ENCODE measurements at places on chromosomes 1 and 21.

DNA sequence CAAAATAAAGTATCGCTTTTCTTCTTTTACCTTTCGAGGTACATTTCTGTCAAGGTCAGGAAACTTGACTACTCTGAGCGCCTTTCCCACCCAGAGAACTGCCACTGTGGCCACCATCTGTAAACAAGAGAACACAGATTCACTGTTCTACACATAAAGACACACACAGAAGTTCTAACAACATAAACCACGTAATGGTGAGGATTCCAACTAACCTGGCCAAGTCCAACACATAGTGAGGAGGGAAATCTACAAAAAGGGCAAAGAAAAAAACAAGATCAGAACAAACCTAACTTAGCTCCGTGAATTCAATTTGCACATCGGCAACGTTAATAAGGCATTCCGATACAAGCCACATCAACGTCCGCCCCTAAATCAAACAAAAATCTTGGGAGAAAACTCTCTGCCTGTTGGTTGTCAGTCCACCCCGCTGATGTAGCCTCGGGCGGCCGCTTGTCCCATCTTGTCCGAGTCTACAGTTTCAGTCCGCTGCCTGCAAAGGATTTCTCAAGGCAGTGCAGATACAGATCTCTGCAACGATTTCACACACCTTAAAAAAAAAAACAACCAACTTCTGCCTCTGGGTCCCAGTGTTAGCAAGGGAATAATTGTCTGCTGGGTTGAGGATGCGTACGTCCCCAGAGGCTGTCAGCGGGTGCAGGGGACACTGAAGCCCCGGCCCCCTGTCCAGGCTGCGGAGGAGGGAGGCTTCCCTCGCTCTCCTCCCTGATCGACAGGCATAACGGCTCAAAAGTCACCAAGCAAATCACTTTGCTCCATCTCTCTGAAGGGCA, 1.0 kb downstream of the SLC35D1 start:
- H3K27me3 ChIP-seq = no peaks in the 10 kb centered on the region
- H3K4me3 ChIP-seq = peak overlapping the region; percentile 83
- H3K27ac ChIP-seq = peak overlapping the region; percentile 49
- DNase-seq = peak; percentile 41

GRCh38 chr21:28543975-28544374, 448.7 kb downstream of the LTN1 start:
- H3K36me3 ChIP-seq = no peaks in the 10 kb centered on the region
- H3K27me3 ChIP-seq = no peaks in the 10 kb centered on the region
- no peaks in the 10 kb centered on the region for H3K4me1 ChIP-seq
- no peak for DNase-seq
- H3K27ac ChIP-seq = no peak overlapping the region

DNA sequence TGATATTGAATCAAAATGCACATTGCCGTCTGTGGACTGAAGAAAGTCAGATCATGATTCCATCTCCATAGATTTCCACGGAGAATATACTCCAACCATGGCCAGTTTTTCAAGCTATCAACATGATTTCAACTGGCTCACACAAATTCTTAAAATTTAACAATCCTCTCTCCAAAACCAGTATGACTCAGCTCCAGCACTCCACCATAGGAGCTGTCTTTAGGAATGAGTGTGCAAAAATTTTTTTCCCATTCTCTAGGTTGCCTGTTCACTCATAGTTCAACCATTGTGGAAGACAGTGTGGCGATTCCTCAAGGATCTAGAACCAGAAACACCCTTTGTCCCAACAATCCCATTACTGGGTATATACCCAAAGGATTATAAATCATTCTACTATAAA, 40.8 kb downstream of the RGL1 start:
- H3K36me3 ChIP-seq = no peaks in the 10 kb centered on the region
- H3K4me1 ChIP-seq = peaks cover 28% of the 10 kb centered on the region
- DNase-seq = no peak
- no peak overlapping the region for H3K27ac ChIP-seq
- H3K27me3 ChIP-seq = no peaks in the 10 kb centered on the region

DNA sequence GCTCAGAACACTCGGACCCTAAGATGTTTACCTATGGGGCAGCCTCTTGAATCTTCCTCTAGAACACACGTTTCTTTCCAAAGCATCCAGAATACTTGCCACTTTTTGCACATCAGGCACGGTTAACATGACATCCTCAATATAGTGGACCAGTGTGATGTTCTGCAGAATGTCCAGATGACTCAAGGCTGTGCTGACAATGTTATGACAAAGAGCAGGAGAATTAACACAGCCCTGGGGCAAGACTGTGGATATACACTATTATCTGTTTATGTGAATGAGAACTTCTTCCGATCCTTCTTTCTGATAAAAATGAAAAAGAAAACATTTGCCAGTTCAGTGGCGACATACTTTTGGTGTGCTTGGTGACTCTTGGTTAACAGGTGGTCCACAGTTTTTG, 154.3 kb downstream of the PDE4B start:
- DNase-seq = no peak
- H3K4me1 ChIP-seq = no peaks in the 10 kb centered on the region

DNA sequence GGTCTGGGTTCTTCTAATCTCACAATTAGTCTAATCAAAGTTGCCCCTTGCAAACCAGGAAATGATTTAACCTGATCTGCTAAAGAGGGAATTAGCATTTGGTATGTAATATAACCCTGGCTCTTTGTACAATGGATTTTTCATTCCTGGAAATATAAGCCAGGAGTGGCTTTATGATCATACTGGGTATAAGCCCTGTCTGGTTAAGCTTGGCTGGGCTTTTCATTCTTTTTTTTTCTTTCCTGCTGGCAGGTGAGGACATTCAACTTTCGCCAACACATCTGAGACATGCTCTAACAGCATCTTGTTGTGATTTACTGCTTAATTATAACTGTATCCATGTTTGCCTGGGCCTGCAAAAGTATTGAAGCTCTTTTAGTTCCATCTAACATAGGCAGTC, 20.4 kb upstream of the SDE2 start:
- no peaks in the 10 kb centered on the region for H3K4me1 ChIP-seq
- no peaks in the 10 kb centered on the region for H3K36me3 ChIP-seq
- H3K27ac ChIP-seq = no peak overlapping the region
- no peaks in the 10 kb centered on the region for H3K27me3 ChIP-seq

- H3K27me3 ChIP-seq = no peaks in the 10 kb centered on the region
- H3K27ac ChIP-seq = no peak overlapping the region
- peaks cover 4% of the 10 kb centered on the region for H3K36me3 ChIP-seq
- DNase-seq = peak; percentile 8
- H3K4me3 ChIP-seq = no peak overlapping the region
Observed at GRCh38 chr1:214377485-214377884, 96.5 kb downstream of the SMYD2 start.

DNA sequence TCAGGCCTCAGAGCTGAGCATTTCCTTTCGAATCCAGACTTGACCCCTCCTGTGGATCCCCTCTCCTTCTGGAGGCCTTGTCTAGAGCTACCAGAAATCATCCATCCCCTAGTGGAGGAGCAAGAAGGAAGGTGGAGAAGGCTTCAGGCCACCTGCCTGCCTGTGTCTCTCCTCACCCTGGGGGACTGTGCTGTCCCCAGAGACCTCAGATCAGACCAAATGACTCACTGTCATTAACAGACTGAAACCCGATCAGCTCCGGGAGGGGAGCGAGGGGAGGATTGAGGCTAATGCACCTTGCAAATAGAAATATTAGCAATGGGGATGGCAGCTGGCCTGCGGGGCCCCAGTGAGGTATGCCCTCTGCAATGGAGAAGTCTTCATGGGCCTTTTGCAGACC, 2.1 kb downstream of the MYBPH start:
- peak; percentile 9 for DNase-seq
- no peaks in the 10 kb centered on the region for H3K27me3 ChIP-seq
- peaks cover 4% of the 10 kb centered on the region for H3K4me1 ChIP-seq
- H3K27ac ChIP-seq = no peak overlapping the region
- no peaks in the 10 kb centered on the region for H3K36me3 ChIP-seq
- no peak overlapping the region for H3K4me3 ChIP-seq

DNA sequence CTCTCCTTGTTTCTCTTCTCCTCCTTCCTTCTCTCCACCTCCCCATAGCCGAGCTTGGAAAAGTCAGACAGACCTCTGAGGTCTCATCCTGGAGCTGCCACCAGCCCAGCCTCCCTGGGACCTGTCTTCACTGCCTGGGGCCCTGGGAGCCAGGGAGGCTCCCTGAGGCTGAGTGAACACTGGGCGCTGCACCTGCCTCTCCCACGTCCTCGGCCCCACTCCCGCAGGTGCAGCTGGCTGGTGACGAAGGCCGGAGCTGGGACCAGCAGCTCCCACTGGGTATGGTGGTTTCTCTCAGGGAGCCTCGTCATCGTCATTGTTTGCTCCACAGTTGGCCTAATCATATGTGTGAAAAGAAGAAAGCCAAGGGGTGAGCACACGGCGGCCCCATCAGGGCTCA, 5.3 kb downstream of the TNFRSF14 start:
- H3K36me3 ChIP-seq = no peaks in the 10 kb centered on the region
- H3K27me3 ChIP-seq = no peaks in the 10 kb centered on the region
- H3K27ac ChIP-seq = no peak overlapping the region
- DNase-seq = no peak
- H3K4me3 ChIP-seq = no peak overlapping the region

GRCh38 chr1:163308811-163309210, 12.9 kb upstream of the NUF2 start:
- no peak for DNase-seq
- no peaks in the 10 kb centered on the region for H3K4me1 ChIP-seq
- no peaks in the 10 kb centered on the region for H3K36me3 ChIP-seq

DNA sequence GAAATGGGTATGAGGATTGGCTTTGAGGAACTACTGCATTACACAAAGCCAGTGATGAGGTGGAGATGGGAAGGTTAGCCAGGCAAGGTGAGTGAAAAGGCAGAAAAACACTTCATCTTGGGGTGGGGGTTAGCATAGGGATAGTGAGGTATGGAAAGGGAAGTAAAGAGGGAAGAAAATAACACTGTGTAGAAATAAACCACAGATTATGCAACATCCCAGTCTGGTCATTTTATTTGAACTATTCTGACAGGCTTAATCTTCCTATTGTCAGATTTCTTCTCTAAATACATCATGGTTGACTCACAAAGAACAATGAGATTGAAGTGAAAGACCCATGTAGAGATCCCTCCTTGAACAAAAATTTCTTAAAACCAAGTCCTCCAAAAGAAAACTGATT, 640.2 kb downstream of the PTPRC start:
- DNase-seq = no peak
- no peaks in the 10 kb centered on the region for H3K4me1 ChIP-seq
- no peak overlapping the region for H3K27ac ChIP-seq
- H3K4me3 ChIP-seq = no peak overlapping the region

DNA sequence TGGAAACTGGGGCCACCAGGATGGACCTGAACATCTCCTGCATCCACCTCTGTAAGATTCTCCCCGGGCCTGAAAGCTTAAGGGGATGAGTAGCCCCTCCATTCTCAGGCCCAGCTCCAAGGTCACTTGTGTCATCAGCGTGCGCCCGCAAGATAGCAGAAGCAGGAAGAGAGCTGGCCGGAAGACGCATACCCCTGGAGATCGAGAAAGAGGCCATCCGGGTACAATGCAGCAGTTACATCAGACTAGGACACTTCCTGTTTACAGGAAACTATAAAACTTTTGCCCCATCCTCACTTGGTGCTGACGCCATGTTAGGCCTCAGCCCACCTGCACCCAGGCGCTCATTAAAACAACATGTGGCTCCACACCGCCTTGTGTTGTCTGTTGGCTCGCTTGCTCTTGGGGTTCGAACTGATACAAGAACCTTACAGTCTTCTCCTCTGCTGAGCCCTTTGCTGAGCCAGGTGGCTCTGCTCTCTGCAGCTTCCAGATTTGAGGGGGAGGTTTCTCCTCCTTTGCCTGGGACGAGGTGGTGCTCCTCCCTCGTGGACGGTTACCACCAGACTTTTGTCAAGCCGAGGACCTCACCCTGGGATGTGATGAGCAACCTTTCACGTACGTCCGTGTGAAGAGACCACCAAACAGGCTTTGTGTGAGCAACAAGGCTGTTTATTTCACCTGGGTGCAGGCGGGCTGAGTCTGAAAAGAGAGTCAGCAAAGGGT, 277.5 kb upstream of the C1orf174 start:
- DNase-seq = no peak
- no peak overlapping the region for H3K27ac ChIP-seq
- no peaks in the 10 kb centered on the region for H3K36me3 ChIP-seq
- no peaks in the 10 kb centered on the region for H3K4me1 ChIP-seq
- H3K4me3 ChIP-seq = no peak overlapping the region

GRCh38 chr1:54950006-54950368, 30.4 kb upstream of the TMEM61 start:
- H3K27ac ChIP-seq = no peak overlapping the region
- no peaks in the 10 kb centered on the region for H3K27me3 ChIP-seq
- DNase-seq = no peak
- peak overlapping the region; percentile 39 for H3K4me3 ChIP-seq

- H3K4me1 ChIP-seq = no peaks in the 10 kb centered on the region
- H3K27me3 ChIP-seq = no peaks in the 10 kb centered on the region
- peak within 1 kb of the TSS; percentile 68 for H3K27ac ChIP-seq
- DNase-seq = no peak
- H3K36me3 ChIP-seq = peaks cover 8% of the 10 kb centered on the region
Observed at GRCh38 chr1:244050835-244051444, at the start of gene ZBTB18. TSS of gene ZBTB18 (plus strand) at chr1:244051283. CDS start at chr1:244051432, 149 bp downstream.

GRCh38 chr1:34842952-34843371, 16.6 kb downstream of the SMIM12 start:
- no peaks in the 10 kb centered on the region for H3K27me3 ChIP-seq
- no peaks in the 10 kb centered on the region for H3K36me3 ChIP-seq
- no peak for DNase-seq
- peaks cover 10% of the 10 kb centered on the region for H3K4me1 ChIP-seq
- H3K4me3 ChIP-seq = no peak overlapping the region

- no peaks in the 10 kb centered on the region for H3K27me3 ChIP-seq
- no peak for DNase-seq
- no peak overlapping the region for H3K4me3 ChIP-seq
- H3K27ac ChIP-seq = no peak overlapping the region
- no peaks in the 10 kb centered on the region for H3K4me1 ChIP-seq
- H3K36me3 ChIP-seq = no peaks in the 10 kb centered on the region
Observed at GRCh38 chr1:165279882-165280281, 76.6 kb downstream of the LMX1A start.

DNA sequence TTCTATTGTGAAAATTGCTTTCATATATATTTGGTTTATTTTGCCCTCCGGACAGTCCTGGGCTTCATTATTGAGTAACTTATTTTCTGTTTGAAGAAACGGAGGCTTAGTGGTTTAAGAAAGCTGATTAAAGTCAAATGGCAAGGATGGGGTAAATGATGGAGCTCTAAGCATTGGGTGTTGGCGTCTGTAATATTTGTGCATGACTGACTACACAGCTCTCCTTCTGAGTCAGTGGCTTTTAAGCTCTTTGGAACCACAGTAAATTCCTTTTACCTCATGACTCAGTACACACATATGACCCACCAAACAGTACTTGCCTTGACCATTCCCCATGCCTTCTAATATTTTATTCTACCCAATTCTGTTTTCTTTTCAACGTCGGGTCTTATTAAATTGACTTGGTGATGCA, 21.0 kb downstream of the B3GALT5 start:
- no peaks in the 10 kb centered on the region for H3K36me3 ChIP-seq
- no peak for DNase-seq
- H3K27ac ChIP-seq = no peak overlapping the region
- H3K27me3 ChIP-seq = no peaks in the 10 kb centered on the region
- no peaks in the 10 kb centered on the region for H3K4me1 ChIP-seq
